ENCODE measurements at places on chromosomes 6 and 20.

DNA sequence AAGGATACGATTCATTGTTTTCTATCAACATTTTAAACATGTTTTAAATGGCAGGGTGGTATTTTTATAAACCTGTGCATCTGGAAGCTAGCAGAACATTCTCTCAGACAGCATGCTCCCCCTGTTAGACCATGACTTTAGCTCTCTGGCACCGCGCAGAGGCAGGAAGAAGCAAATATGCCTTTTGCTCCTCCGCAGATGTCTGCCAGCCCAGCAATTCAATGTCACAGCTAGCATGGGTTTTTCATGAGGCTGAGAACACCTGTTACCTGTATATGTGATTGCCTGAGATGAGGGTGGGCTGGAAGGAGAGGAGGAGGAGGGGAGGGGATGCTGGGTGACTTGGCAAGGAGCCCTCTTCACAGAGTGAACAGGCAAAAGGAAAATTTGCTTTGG, 6.7 kb downstream of the MTCH1 start:
- no peak for DNase-seq

GRCh38 chr20:53253668-53254067, 281.5 kb downstream of the TSHZ2 start:
- no peak for DNase-seq

GRCh38 chr20:1952737-1953530, 40.9 kb downstream of the PDYN start:
- DNase-seq = peak; percentile 30

- DNase-seq = no peak
Observed at GRCh38 chr6:142374965-142375733, 73.3 kb downstream of the ADGRG6 start.

DNA sequence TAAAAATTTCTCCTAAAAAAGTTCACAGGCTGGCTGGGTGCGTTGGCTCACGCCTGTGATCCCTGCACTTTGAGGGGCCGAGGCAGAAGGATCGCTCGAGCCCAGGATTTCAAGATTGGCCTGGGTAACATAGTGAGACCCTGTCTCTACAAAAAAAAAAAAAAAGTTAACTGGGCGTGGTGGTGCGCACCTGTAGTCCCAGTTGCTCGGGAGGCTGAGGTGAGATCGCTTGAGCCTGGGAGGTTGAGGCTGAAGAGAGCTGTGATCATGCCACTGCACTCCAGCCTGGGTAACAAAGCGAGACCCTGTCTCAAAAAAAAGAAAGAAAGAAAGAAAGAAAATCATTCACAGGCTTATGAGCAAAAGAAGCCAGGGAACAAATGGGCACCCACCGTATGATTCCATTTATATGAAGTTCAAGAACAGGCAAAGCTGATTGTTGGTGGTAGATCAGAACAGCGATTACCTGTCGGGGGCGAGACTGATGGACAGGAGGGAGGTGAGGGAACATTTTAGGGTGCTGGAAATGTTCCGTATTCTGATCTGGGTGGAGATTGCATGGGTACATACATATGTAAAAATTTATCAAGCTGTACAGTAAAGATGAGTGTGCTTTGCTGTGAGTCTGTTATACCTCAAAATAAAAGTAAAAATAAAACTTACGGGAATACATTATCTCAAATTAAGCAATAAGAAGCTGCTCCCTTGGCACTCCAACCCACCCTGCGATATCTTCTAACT, 77.1 kb downstream of the FGD2 start:
- DNase-seq = no peak

DNA sequence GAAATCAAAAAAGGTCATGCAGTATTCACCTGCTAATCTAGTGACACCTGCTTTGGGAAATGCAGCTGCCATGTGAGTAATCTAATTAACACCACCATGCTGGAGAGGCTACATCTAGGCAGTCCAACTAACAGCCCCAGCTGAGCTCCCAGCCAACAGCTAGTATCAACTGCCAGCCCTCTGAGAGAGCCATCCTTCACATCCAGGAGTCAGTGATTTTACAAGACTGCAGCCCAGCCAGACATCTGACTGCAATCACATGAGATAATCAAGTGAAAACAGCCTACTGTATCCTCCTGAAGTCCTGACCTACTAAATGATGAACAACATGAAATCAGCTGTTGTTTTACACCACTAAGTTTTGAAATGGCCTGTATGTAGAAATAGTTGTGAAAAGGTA, 298.4 kb downstream of the TRDN start:
- DNase-seq = no peak

DNA sequence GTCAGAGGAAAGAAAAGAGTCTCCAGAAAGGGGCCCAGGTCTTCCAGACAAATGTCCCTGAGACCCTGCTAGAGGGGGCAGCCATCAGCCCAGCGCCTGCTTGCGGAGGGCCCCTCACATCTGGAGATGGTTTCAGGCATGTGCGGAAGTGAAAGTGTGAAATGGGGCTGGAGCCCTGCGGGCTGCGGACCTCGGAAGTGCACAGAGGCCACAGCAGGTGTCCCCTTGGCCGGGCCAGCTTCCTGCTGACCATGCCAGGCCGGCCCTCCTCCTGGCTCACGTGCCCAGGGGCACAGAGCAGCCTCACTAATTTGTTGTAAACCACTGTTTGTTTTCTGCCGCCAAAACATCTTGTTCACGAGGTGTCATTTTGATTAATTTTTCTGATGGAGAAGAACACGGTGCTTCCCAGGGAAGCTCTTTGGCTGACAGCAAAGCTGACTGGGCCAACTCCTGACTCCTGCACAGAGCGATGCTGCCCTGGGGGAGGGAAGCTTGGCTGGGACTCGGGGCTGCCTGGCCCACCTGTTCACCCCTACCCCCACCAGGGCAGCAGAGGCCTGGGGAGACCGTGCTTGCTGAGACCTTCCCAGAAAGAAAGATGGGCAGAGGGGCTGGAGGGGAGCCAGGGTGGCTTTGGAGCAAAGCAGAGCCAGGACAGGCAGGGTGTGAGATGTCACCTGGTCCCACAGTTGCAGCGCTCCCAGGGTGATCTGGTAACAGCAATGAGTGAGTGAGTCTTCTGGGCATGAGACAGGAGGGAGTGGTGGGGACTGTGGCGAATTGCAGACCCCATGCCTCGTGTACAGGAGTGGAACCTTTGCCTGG, 54.2 kb downstream of the BCAS4 start:
- peak; percentile 32 for DNase-seq

GRCh38 chr20:52060794-52061714, 130.5 kb downstream of the ZFP64 start:
- DNase-seq = no peak

GRCh38 chr6:11143394-11144371, 32.2 kb upstream of the ERVFRD-1 start:
- no peak for DNase-seq

DNA sequence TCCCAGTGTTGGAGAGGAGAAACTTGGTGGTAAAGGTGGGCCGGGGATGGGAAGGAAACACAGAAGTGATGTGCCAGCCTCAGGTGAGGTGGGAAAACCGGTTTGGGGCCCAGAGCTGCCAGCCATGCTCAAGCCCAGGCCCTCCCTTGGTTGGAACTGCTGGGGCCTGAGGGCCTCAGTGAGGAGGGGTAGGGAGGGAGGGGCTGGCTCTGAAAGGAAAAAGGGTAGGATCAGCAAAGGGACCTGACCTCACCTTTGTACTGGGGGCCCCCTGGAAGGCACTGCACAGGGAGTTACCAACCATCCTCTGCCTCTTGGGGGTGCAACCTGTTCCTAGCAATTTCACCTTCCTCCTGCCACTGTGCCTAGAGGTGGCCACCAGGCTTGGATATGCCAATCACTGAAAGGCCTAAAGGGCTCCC, 1.8 kb upstream of the SPEF1 start:
- DNase-seq = no peak

- no peak for DNase-seq
Observed at GRCh38 chr6:61977947-61978346, 308.1 kb downstream of the KHDRBS2 start.
